Mammary epithelial cell (primary cell): ENCODE measurements at places on chromosomes 3 and 15.

DNA sequence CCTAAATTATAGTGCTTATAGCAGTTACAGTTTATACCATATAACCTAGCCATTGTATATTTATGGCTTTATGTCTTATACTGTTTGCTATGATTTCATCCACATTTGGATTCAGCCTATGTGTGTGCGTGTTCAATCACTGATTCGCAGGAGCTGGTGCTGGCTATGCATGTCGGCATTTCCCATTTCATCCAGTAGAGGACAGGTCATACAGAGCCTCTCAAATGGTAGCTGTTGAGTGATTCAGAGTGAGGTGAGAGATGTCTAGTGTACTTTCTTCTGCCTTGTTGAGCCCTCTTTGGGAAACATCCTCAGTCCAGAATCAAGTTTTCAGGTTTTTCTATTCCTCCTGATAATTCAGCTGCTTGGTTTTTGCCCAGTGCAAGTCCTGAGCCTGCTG, 76.1 kb downstream of the FRMD4B start:
- DNase-seq = peak; percentile 45

DNA sequence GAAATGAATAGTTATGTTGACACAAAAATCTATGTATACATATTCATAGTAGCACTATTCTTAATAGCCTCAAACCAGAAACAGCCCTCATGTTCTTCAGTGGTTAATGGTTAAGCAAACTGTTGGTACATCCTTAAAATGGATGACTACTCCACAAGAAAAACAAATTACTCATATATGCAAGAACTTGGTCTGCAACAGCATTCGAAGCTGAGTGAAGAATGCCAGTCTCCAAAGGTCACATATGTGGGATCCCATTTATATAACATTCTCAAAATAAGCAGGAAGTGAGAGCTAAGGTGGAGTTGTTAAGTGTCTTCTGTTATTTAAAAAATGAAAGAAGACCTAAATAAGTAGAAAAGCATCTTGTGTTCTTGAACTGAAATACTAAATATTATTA, 365.7 kb downstream of the GABRG3 start:
- DNase-seq = no peak

- no peak for DNase-seq
These were observed 57.2 kb downstream of the CRTC3 start for GRCh38 chr15:90586948-90587347.

DNA sequence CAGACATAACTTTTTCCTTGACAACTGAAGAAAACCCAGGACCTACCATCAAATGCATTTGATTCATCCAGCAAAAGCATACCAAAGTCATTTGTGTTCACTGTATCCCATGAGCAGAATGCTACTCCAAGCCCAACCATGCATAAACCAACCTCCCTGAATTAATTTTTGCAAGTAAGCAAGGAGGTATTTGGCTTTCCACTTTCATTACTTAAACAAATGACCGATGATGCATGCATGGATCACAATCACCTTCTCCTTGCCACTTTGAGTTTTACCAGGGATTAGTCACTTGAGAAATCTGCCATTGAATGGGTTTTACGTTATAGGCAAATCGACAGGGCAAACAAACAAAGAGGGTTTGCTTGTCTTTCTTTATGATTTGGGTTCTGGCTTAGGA, 214.8 kb downstream of the FMN1 start:
- DNase-seq = peak; percentile 61
